ENCODE measurements at places on chromosomes 5 and 9.

DNA sequence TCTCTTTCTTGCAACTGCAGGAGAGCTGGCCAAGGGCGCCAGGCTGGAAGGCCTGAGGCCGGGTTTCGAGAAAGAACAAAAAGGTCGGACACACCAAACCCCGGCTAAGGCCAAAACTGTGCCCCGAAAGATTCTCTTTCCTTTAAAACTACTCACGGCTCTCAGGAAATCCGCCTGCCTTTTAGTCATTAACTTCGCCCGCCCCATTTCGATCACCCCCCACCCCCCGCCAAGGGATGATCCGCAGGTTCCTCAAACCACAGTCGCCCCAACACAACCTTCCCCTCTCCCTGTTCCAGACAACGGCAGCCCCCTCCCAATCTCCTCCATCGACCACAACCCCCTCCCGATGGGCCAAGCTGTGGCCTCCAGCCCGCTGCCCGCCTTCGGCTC, 536 bp downstream of the FEM1C start:
- DNase-seq, result no peak

- DNase-seq, result no peak
Observed at GRCh38 chr5:133994990-133995333, 9.8 kb downstream of the VDAC1 start.

DNA sequence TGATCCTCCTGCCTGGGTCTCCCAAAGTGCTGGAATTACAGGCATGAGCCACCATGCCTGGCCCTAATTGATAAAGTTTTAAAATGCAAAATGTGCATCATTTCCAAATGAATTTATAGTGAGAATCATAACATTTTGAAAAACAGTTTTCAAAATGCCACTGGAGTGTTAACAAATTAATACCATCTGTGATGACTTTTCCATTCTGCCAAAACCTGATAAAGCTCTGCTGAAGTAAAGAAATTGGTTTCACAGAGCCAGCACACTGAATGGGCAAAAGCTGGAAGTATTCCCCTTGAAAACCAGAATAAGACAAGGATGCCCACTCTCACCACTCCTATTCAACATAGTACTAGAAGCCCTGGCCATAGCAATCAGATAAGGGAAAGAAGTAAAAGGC, 89.6 kb downstream of the MUSK start:
- DNase-seq, result no peak

- no peak for DNase-seq
Observed at GRCh38 chr9:111804636-111805035, 9.9 kb upstream of the SHOC1 start.

GRCh38 chr9:125183054-125183453, 6.5 kb downstream of the PPP6C start:
- no peak for DNase-seq

DNA sequence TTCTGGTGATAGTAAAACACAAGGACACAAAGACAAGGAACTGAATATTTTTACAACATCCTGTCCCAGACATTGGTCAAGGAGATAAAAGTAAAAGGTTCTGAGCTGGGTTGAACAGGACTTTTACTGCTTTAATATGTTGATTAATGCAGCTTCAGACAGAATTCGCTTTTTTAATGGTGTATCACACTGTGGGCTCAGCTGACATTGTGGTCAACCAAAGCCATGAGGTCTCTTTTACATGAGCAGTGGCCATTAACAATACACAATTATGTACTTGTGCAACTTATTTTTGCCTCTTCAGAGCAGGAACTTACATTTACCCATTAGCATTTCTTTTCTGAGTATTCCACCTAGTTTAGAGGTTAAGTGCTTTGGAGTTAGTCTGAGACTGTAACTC, 22.8 kb upstream of the ERBIN start:
- no peak for DNase-seq

GRCh38 chr9:118209343-118209742, 505.1 kb downstream of the TLR4 start:
- no peak for DNase-seq

- no peak for DNase-seq
Observed at GRCh38 chr9:77170991-77171699, 6.2 kb upstream of the VPS13A start.

DNA sequence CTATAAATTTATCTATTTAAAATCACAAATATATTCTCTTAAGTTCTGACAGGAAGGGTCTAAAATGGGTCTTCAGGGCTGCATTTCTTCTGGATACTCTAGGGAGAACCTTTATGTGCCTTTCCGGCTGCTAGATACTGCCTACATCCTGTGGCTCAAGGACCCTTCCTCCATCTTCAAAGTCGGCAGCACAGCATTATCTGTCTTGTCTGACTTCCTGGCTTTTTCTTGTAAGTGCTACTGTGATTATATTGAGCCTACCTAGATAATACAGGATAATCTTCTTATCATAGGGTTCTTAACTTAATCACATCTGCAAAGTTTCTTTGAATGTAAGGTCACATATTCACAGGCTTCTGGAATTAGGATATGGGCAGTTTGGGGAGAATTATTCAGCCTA, 943.8 kb upstream of the TYRP1 start:
- no peak for DNase-seq

GRCh38 chr5:136020383-136021015, 8.3 kb upstream of the TGFBI start:
- DNase-seq, result no peak

GRCh38 chr5:81182396-81183390, 50.4 kb upstream of the CKMT2 start:
- DNase-seq, result no peak

DNA sequence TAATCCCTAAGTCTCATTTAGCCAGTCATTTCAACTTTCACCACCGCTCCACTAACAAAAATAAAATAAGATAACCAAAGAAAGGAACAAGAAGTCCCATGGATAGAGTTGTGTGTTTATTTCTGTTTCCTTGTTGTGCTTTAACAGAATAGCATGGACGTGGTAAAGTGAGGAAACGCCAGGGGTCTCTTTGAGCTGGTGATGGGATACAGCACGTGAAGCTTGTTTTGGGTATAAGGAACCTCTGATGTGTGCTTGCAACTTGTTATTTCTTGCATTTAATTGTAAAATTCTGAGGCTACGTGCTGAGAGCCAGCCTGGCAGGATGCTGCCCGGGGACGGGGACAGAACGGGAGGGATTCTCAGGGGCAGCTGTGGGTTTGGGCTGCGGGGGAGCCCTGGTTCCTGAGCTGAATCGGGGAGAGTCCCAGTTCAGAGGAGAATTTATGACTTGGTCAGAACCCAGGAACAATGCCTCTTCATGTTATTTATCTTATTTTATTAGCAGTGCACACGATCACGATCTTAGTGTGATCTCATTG, 63.4 kb downstream of the ANKRD33B start:
- DNase-seq, result no peak

DNA sequence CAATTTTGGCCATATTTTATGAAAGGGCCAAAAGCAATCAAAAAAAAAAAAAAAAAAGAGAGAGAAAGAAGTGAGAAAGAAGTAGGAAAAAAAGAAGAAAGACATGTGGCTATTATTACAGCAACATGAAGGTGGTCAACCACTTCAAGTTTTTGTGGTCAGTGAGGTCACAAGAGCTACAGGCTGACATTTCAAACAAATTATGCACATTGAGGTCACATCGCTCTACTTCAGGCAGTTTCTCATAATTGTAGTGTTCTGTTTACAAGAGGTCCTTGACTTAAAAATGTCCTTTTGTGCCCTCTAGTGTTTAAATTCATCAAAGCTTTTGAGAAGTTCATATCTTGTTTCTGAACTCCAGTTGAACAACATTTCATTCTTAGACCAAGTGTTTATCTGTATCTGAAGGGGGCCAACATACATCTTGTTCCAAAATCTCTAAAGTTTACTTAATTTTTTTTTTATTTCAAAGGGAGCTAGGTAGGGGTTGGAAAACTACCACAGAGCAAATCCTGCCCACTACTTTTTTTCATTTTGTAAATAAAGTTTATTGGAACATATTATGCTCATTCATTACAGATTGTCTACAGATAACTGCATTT, 513.1 kb downstream of the PDE4D start:
- DNase-seq, result peak; percentile 35

- DNase-seq, result no peak
Observed at GRCh38 chr9:120242116-120242811, 337.7 kb downstream of the CDK5RAP2 start.

- DNase-seq, result no peak
Observed at GRCh38 chr5:155649666-155650065, 636.1 kb downstream of the KIF4B start.

- no peak for DNase-seq
Observed at GRCh38 chr5:137071931-137072330, 427.2 kb downstream of the SPOCK1 start.

- peak; percentile 16 for DNase-seq
Observed at GRCh38 chr5:74903165-74903787, 37.1 kb upstream of the FAM169A start.

DNA sequence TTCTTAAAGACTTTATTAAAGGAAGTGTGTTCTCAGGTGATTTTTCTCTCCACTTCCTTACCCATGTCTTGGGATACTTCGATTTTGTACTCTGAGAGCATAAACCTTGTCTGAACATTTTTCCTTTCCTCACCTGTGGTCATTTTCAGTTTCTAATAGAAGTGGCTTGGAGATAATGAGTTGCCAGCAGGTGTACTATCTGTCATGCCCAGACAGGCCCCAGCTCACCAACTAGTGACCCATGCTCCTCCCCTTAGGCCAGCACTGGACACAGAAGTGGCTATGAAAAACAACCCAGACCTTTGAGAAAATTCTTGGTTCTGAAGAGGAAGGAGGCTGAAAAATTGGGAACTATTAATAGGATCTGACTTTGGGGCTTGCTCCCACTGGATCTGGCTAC, 49.2 kb upstream of the SMIM32 start:
- DNase-seq, result no peak

GRCh38 chr5:80077051-80077714, 42.0 kb downstream of the THBS4 start:
- no peak for DNase-seq

GRCh38 chr5:141771031-141771430, 89.0 kb upstream of the ARAP3 start:
- no peak for DNase-seq

- DNase-seq, result peak; percentile 34
Observed at GRCh38 chr9:126500600-126501382, 112.9 kb upstream of the LMX1B start.

GRCh38 chr5:74034733-74035132, 408.7 kb downstream of the ARHGEF28 start:
- DNase-seq, result no peak

DNA sequence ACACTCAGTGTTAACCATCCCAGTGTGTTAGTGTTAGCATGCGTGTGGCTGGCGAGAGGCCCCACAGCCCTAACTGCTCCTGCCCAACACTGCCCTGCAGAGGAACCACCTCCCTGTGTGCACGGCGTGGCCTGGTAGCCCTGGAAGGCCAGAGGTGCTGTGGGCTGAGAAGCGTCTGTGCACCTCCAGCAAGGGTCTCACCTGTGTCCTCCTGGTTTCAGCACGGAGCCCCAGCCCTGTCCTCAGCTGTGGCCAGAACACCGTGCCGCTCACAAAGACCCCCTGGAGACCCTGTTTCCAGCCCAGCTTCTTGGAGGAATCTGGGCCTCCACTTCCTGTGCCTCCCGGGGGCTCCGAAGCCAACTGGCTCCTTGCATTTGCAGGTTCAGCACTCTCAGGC, 56.1 kb upstream of the NRARP start:
- no peak for DNase-seq

DNA sequence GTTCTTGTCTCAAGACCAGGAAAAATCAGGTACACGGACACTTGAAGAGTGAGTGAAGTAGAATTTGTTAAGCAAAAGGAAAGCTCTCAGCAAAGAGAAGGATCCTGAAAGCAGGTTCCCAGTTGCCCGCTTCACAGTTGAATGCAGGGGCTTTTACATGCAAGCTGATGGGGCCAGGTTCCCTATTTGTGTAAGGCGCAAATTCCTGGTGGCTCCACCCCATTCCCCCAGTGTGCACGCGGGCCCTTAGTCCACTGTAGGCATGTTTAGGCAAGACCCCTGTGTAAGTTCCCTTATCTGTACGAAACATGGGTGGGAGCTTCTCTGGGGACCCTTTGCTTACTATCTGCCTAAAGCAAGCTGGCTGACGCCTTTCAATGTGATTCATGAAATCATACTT, 2.7 kb upstream of the AGTPBP1 start:
- DNase-seq, result no peak

GRCh38 chr9:131618071-131618479, 72.8 kb downstream of the PRRT1B start:
- no peak for DNase-seq

DNA sequence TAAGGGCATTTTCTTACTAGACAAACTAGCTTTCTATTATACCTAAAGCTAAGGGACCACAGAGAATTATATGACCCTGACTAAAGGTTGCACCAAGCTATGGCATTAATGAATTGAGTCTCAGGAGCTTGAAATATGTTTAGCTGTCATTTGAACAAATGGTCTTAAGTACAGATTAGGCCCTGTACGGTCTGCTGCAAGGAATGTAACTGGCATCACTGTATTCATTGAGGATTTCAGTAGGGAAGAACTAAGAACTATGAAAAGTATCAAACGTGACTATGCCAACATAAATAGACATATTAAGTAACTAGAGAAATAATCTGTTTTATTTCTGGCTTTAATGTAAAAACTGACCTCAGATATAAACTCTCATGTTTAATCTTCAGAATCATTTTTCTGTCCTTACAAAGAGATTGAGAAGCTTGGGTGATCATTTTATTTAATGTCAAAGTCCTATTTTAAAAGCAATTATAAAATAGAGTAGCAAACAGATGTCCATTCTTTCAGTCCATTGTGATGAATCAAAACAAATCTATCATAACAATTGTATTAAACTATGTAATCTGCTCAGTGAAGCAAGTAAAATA, 845.9 kb downstream of the MAT2B start:
- DNase-seq, result no peak

DNA sequence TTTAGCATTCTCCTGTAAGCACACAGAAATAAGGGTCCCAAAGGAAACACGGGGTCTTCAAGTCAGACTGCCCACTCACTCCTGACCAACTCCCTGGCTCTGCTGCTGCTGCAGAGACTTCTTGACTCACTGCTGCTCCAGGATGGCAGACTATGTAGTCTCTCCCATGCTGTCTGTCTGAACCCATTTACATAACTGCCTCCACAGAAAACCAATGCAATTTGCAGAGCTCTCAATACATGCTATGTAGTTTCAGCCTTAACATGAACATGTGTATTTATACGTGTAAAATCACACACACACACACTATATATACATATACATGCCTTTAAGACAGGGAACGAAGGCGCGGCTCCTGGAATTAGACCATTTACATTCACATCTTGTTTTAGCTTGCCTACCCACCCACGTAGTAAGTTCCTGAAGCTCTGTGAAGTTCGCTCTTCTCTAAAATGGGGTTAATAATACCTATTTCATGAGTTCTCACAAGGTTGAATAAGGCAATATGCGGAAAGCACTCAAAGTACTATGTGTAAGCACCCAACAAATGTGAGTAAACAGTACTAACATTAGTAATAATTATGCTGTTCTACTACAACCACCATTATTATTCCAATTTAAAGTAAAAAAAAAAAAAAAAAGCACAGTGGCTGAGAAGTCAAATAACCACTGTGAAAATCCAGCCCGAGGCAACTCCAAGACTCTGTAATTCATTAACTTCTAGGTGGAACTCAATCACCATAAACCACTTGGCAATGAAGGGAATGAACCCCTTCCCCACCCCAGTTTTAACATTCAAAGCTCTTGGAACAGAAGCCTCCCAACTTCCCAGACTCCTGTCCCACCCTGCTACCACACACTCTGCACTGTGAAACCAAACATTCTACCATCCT, 31.8 kb downstream of the PRELID2 start:
- no peak for DNase-seq

All from GM06990 (cell line).